Activated naive CD4-positive, alpha-beta T cell treated with anti-CD3 and anti-CD28 coated beads, Interleukin-2, amount 50 U/mL, for 72 hours (primary cell): ENCODE measurements at places on chromosomes 6 and 20. TPM values are rescaled to one million over a fixed set of nuclear protein-coding genes. Genes with fewer than 3 reads are reported as not detected.

GRCh38 chr6:104252276-104252675 lies 607.4 kb downstream of the HACE1 start:
- DNase-seq: no peak

DNA sequence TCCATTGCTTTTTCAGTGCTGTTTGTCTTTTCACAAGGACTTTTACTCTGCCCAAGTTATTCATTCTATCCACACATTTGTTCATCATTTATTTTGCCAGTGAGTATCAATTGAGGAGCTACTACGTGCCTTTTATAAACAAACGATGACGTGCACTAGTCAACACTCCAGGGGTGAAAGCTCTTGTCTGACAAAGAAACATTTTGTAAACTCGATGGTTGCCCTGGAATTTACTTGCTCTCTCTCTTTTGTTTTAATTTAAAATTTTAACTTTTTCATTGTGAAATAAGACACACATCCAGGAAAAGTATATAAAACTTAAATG lies 8.3 kb upstream of the MRPS18A start:
- DNase-seq: no peak

DNA sequence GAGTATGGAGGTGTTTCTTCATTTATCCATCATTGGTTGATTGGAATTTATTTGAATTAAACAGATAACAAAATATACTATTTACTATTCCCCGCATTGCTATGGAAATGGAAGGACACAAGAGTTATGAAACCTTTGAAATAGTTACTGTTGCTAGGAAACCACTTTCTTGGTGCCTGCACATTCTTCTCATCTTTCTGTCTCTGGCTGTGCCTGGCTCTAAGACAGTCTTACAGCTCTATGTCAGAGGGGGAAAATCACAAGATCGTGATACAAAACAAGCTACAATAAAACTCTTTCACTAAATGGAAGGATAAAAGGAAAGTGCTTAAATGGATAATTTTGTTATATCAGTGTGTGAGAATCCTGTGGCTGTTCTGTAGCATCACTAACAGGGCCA lies 453.0 kb downstream of the LMBRD1 start:
- DNase-seq: no peak

GRCh38 chr6:22716721-22717120 lies 147.4 kb downstream of the HDGFL1 start:
- DNase-seq: no peak

DNA sequence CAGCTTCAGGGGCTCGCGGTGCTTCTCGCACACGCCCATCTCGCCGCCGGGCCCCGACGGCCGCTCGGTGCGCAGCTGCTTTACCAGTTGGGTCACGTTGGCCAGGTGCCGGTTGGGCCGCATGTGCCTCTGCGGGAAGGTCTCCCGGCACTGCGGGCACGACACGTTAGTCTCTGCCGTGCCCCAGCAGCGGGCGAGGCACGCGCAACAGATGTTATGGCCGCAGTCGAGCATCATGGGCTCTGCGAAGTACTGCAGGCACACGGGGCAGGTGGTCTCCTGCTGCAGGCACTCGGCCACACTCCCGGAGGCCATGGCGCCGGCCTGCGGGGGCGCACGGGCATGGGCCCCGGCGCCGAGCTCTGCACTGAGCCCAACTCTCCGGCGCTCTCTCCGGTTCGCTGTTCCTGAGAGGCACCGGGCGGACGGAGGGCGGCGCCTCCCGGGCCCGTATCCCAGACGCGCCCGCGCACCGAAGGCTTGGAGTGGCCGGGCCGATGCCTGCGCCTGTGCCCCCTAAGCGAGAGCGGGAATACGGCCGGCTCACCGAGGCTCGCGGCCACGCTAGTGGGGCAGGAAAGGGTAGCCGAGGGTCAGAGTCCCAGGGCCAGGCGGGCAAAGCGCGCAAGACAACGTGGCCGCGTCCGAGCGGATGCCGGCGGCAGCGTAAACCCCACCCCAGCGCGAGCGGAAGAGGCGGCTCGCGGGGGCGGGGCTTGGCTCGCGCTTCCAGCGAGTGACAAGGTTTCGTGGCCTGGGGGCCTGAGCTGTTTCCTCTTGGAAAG lies at the start of gene TRIM27:
Gene TRIM27, minus strand, starts transcription at position 668 of the 785 bp plus-strand sequence. Its CDS starts 353 bp downstream, at position 315.
- peak; percentile 82 for DNase-seq

DNA sequence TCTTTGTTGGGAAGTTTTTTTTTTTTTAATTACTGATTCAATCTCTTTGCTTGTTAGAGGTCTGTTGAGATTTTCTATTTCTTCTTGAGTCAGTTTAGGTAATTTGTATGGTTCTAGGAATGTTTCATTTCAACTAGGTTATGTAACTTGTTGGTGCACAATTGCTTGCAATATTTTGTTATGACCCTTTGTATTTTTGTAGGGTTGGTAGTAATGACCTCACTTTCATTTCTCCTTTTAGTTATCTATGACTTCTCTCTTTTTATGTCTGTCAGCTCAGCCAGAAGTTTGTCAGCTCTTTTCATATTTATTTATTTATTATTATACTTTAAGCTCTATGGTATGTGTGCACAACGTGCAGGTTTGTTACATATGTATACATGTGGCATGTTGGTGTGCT lies 51.1 kb upstream of the SLC24A3 start:
- DNase-seq: no peak

DNA sequence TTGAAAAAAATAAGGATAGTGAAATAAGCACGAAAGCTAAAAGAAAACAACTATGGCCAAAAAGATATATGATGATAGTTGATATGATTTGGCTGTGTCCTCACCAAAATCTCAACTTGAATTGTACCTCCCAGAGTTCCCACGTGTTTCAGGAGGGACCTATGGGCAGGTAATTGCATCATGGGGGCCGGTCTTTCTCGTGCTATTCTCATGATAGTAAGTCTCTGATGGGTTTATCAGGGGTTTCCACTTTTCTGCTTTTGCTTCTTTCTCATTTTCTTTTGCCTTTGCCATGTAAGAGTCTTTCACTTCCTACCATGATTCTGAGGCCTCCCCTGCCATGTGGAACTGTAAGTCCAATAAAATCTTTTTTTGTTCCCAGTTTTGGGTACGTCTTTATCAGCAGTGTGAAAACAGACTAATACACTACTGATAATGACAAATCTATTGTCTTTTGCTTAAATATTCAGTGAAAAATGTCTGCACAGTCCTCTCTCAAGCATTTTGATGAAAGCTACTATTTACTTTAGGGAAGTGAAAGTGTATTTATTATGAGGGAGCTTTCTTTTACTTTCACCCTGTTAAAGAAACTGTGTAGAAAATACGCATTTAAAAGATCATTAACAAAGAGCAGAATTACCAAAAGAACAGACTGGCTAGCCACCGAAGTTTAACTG lies 389.1 kb downstream of the HTR1B start:
- no peak for DNase-seq

- DNase-seq: no peak
Observed at GRCh38 chr6:34236131-34236442, 586 bp upstream of the HMGA1 start.

- no peak for DNase-seq
Observed at GRCh38 chr6:12232339-12232738, 57.8 kb upstream of the EDN1 start.

BPI gene
- not detected for total RNA-seq

PLCB4 gene
- not detected for total RNA-seq

DOK5 gene
- total RNA-seq: 17.3 TPM

COMMD7 gene
- total RNA-seq: 20.9 TPM

AVP gene
- total RNA-seq: 0.45 TPM

NEDD9 gene
- total RNA-seq: 24.4 TPM

ALDH5A1 gene
- total RNA-seq: 10.5 TPM

SLC35A1 gene
- 10.8 TPM for total RNA-seq

TRIM10 gene
- 0.70 TPM for total RNA-seq
